ENCODE measurements at places on chromosomes 11 and 22.
A peak's percentile ranks its signal among the peaks of the same experiment; 100 is the strongest.

- no peak for DNase-seq
These were observed 6.5 kb upstream of the MYRF start for GRCh38 chr11:61745781-61746441.

DNA sequence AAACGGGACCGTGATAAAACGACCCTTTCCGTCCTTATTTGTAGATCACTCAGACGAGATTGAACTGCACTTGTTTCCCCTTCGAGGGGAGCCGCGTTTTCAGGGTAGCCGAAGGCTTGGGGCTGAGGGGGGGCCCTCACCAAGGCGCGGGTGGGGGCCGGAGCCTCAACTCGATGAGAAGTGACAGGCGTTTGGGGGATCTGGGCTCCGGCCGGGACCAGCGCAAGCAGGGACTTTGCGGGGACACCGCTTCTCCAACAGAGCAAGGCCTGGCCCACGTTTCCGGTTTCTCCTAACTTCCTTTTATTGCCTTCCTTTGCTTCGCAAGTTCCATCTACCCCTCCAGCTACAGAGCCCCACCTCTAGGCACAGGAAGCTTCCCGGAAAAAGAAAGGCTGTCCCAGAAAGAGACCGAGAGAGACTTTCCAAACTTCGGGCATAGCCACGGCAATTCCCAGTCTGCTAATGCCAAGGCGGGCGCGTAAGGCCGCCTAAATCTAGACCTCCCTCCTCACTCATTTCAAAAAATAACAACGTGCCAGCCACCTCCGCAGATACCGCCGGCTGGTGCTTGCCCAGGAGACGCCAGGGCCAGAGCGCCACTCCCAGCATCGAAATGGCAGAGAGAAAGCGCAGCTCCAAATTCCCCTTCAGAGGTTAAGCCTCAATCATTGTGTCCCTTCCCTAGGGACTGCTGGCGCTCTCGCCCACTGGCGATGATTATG lies 6.6 kb downstream of the PAX6 start:
- DNase-seq: no peak

DNA sequence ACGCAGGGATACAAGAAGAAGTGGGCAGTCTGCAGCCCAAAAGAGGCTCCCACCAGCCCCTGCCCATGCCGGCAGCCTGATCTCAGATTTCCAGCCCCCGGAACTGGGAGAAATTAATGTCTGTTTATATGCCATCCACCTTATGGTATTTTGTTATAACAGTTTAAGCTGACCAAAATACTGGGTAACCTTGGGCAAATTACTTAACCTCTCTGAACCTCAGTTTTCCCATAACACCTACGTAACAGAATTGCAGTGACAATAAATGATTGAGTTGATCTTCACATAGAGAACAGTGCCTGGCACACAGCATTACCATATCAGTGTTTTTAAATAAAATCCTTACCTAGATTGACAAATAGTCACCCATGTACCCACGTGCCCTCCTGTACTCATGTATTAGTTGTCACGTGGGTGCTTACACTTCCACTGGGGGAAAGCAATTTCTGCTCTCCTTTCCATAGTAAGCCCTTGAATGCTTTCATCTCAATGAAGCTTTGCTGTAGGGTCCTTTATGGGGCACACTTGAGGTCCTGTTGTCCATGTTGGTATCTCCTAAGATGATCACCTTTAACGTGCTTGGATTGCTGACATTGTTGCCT lies 54.2 kb upstream of the PHF21A start:
- DNase-seq: no peak

- no peak for DNase-seq
These were observed 1063.8 kb downstream of the DLG2 start for GRCh38 chr11:84563356-84563755.

DNA sequence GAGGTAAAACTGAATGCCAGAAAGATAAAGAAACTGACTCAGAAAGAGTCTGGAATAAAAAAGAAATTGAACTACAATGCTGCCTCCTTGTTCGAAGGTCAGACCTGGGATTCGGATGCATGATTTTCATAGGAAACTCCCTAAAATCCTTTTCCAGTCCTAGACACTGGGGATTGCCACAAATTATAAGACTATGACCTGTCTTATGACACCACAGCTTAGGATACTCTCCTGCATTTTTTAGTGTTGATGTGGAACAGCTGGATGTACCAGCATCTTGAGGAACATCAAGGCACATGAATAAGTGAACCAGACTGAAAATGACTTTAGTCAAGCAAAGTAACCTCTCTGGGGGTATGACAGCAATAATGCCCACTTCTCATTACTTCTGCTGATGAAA lies 9.0 kb downstream of the KIRREL3 start:
- DNase-seq: no peak

- no peak for DNase-seq
These were observed 16.5 kb downstream of the TANGO2 start for GRCh38 chr22:20037419-20037818.

- DNase-seq: peak; percentile 32
These were observed 1.4 kb downstream of the FDX1 start for GRCh38 chr11:110431051-110431672.

DNA sequence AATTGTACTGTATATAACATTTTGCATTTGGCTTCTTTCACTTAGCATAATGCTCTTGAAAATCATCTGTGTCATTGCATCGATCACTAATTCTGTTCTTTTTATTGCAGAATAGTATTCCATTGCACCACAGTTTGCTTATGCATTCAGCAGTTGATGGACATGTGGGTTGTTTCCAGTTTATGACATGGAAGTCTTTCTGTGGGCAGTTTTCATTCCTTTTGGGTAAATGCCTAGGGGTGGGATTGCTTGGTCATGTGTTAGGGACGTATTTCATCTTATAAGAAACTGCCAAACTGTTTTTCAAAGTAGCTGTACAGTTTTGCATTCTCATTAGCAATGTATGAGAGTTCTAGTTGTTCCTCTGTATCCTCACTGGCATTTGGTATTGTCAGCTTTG lies 127.0 kb downstream of the HIPK3 start:
- DNase-seq: no peak

DNA sequence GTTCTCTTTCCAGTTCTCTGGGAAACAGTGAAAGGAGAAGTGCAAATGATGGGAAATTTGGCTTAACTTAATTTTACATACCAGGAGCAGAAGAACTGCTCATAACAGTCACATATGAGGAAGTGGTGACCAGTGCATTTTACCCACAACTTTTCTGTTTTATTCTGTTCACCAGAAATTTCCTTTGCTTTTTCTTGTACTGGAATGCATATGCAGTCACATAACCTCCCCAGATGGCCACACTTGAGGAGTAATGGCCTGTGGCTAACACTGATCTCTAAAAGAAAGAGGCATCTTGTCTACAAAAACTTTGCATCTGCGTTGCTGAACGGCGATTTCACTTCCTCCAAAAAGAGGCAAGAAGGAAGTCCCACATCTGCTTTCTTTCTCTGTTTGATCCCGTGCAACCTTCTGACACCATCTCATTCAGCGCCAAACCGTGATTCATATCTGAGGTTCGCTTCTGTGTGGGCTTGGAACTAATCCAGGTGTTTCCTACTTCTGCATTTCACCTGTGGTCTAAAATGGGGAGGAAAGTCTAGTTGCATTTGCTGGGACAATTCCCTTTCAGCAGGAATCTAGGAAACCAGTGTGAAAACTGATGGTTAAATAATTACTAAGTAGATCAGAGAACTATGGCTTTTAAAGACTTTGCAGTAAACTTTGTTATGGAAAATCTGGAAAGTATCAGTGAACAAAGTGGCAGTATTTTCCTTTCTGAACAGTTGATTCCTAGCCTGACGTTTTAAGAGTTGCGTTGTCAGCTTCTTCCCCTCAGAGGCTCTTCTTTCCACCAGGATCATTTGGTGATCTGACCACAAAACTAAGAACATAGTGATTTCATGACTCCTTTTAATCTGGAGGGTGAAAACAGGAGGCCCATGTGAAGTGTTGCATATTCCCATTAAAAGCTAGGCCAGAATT lies 4.2 kb upstream of the MPEG1 start:
- peak; percentile 88 for DNase-seq
